ENCODE measurements at places on chromosomes 5 and 9. TPM values are rescaled to one million over a fixed set of nuclear protein-coding genes. Genes with fewer than 3 reads are reported as not detected.

The SLC4A9 gene
- total RNA-seq: not detected

The CDC25C gene
- total RNA-seq: not detected

The NEURL1B gene
- total RNA-seq: 131 TPM

The SAXO1 gene
- total RNA-seq: 0.11 TPM

The PPP3R2 gene
- total RNA-seq: not detected

The TMEM171 gene
- not detected for total RNA-seq

The ZFP37 gene
- 3.3 TPM for total RNA-seq

The BTNL8 gene
- total RNA-seq: not detected

The OR1Q1 gene
- total RNA-seq: not detected

The GCNT4 gene
- 0.43 TPM for total RNA-seq

The PLPP1 gene
- 1,314 TPM for total RNA-seq

The LCN1 gene
- total RNA-seq: not detected

The NR4A3 gene
- 21.3 TPM for total RNA-seq

The SLC6A3 gene
- not detected for total RNA-seq

The MARCHF6 gene
- total RNA-seq: 47.0 TPM

The UBE2QL1 gene
- 0.85 TPM for total RNA-seq

The PCDHGA8 gene
- 3.2 TPM for total RNA-seq

The EPB41L4B gene
- not detected for total RNA-seq

Data from ascending aorta (tissue), 2 donors.